ENCODE measurements at places on chromosomes 1 and 21.

GRCh38 chr1:228359613-228360532 lies 46.8 kb downstream of the TRIM11 start:
- DNase-seq = no peak

DNA sequence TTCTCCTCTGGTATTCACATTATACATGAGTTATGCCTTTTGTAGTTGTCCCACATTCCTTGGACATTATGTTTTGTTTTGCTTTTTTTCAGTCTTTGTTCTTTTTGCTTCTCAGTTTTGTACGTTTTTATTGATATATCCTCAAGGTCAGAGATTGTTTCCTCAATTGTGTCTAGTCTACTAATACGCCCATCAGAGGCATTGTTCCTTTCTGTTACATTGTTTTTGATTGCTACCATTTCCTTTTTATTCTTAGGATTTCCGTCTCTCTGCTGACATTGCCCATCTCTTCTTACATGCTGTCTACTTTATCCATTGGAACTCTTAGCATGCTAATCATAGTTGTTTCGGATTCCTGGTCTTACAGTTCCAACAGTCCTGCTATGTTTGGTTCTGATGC lies 27.8 kb upstream of the MPC2 start:
- no peak for DNase-seq

DNA sequence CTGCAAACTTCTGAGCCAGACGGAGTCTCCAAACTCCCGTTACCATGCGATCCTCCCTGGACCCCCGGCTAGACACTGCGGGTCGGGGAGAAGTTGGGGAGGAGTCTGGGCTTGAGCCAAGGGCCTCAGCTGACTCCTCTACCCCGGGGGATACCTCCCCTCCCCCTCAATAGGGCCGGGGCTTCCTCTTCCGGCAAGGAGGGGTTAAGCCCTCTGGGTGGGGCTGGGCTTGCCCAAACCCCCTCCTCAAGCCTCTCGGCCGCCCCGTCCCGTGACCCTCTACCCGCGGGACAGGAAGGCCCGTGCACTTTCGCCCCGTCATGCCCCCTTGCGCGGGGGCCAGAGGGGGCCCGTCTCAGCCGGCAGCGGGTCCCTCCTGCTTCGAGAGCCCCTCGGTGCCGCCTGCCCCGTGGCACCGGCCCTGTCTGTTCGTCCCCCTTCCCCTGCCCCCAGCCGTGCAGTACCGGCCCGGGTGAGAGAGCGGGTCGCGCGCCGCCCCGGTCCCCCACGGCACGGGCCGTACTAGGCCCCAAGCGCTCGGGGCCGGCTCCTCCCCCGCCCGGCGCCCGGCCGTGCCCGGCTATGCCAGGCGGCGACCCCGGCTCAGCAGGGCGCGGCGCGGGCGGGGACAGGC lies 652 bp downstream of the ARL8A start:
- DNase-seq = no peak

GRCh38 chr1:215719552-215719951 lies 152.4 kb downstream of the KCTD3 start:
- DNase-seq = no peak

- DNase-seq = no peak
Measured at GRCh38 chr21:39209334-39209688, 26.1 kb upstream of the PSMG1 start.

GRCh38 chr21:41091616-41092015 lies 76.3 kb upstream of the BACE2 start:
- no peak for DNase-seq

All from stimulated activated CD4-positive, alpha-beta T cell treated with anti-CD3 and anti-CD28 coated beads, Interleukin-4, amount 100 ng/mL, for 48 hours (primary cell).